ENCODE measurements at places on chromosomes 12 and 14.

GRCh38 chr12:80100591-80100990, 1.3 kb downstream of the OTOGL start:
- DNase-seq: no peak

- DNase-seq: peak; percentile 95
These were observed at the start of gene KCNMB4 for GRCh38 chr12:70365648-70366518. Gene KCNMB4, plus strand, starts transcription at chr12:70366290. Its CDS starts 445 bp downstream, at chr12:70366735.

GRCh38 chr12:21939435-21939834, 1.8 kb downstream of the ABCC9 start:
- peak; percentile 18 for DNase-seq

DNA sequence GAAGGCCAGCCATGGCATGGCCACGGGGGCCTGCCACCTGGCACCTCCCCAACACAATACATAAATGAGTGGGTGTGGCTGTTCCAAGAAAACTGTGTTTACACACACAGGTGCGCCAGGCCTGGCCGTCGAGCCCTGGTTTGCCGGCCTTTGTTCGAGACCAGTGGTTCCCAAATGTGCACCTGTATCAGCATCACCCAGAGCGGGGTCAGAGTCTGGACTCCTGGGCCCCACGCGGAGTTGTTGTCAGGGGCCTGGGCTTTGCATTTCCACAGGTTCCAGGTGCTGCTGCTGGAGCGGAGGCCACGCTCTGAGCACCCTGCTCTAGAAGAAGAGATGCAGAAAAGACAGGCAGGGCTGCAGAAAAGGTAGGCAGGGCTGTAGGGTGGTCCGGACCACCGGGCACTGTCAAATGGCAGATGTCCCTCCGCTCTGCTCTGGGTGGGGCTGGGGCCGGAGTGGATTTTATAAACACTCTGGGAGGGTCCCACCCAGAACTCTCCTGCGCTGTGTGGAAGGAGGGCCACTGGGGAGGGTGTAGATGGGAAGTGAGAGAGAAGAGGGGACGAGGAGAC, 4.2 kb upstream of the ASPG start:
- no peak for DNase-seq

- no peak for DNase-seq
These were observed 25.8 kb downstream of the PLEKHG3 start for GRCh38 chr14:64730061-64730440.

DNA sequence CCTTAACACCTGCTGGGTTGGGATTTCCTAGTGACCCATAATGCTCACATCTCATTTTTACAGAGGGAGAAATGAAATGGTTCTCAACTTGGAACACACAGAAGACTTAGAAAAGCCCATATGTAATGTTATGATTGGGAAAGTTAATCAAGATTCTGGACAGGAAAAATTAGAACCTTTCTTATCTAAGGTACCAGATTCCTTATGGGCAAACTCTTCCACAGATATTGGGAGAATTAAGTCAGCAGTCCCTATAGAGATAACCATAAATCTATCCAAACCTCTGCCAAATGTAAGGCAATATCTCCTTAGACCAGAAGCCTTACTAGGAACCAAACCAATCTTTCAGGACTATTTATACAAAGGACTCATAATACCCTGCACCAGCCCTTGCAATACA, 13.9 kb upstream of the PSMC1 start:
- DNase-seq: no peak

DNA sequence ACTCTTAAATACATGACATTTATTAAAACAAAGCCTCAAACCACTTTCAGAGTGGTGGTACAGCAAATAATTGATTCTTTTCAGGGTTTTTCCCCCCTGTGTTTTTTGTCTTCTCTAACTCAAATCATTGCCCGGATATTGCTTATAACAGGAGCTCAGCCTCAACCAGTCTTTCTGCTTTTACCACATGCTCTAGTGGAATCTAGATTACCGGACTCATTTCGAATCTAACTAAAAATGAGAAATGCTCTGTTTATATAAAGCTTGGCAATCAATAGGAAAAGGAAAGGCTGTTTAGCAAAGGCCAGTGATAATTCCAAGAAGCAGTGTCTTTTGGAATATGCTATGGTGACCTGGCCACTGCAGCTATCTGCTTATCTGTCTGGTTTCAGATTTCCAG, 161.5 kb downstream of the ETV6 start:
- DNase-seq: no peak

- DNase-seq: no peak
These were observed 30.8 kb downstream of the MAX start for GRCh38 chr14:65071544-65071943.

- no peak for DNase-seq
These were observed 209.1 kb downstream of the GRIN2B start for GRCh38 chr12:13772264-13772663.

DNA sequence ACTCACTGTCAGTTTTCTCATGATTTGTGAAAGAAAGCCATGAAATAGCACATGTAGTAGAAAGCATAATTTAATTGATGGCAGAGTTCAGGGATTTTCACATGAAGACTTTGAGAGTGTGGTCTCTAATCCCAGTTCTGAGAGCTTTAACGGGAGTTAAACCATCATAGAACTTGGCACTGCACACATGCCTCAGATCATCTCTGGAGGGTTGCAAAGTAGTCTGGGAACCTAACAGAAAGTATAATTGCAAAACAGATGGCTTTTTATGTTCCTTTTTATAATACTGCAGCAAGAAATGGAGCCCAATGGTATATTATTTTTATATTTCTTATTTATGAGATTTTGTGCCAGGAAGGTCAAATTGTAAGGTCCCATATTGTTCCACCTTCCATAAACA, 77.9 kb downstream of the BHLHE41 start:
- DNase-seq: no peak

DNA sequence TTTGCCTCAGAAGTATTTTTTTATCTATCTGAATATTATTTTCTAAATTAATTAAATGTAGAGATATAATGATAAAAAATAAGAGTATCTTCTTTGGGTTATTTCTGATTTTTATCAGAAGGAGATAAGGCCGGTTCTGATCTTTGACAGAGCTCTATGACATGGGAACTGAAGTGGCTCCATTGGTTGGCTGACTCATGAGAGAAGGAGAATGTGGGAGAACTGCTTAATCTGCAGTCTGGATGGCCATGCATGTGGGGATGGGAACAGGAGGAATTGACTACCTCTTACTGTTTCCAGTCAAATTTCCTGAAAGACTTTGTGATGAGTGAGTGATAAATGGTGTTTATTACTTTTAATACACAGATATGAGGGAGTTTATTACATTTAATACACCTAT, 155.8 kb upstream of the ATP2B1 start:
- DNase-seq: no peak

GRCh38 chr14:95885866-95886265, 9.2 kb downstream of the TUNAR start:
- no peak for DNase-seq

DNA sequence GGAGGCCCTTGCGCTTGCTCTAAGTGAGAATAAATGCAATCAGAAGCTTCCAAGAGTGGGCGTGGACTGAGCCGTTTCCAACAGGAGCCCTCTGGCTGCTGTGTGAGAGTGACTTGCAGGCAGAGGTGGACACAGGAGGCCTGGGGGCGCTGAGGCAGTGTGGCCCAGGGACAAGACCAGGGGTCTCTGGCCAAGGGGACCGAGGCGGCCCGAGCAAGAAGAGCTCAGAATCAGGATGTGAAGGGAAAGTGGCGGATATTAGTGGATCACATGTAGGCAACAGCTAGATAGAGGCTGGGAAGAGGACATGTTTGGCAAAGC, 8.6 kb downstream of the RIMBP2 start:
- no peak for DNase-seq

DNA sequence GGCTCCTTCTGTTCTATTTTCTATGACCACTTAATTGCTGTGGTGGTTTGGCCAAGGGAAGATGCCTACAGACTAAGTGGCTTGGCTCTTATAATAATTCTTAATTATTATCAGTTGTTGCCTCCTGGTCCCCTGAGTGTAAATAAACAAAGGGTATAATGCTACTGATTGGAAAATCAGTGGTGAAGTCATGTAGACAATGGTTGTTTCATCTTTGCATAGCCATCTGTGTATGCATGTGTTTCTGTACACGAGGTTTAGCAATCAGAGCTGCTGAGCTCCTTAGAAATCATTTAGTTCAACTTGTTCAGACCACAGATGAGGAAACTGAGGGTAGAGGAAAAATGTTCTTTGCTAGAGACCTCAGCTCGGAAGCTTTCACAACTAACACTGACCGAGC, 152.2 kb downstream of the STXBP6 start:
- DNase-seq: no peak

- DNase-seq: peak; percentile 72
These were observed 666 bp downstream of the FMNL3 start for GRCh38 chr12:49706351-49707127.

DNA sequence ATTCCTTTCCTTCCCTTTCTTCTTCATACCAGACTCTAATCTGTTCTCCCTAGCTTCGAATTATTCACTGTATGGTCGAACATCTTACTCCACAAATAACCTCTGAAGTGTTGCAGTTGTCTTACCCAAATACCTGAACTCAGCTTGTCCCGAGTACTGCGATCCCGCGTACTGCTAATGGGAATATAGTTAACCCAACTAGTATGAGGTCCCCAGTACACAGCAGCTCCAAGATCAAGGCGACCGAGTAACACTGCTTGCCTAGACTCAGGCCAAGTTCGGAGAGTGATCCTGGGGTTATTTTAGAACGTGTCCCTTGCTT, 462 bp upstream of the ETNK1 start:
- DNase-seq: no peak

DNA sequence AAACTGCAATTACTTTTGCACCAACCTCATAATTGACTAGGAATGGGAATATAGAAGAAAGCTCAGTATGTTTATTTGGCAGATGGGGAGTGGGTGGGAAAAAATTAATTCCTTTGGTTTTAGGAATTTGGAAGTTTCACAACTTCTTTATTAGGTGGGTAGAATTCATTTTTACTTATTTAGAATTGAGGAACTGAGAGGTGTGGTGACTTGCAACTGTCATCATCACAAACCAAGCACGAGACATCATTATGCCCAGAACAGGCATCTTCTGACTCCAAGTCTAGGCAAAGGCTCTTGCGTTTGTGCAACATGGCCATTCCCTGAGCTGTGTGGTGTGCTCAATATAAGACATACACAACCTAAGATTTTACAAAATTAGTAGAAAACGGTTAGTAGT, 380.0 kb downstream of the ATP23 start:
- no peak for DNase-seq

GRCh38 chr12:4206470-4206869, 67.1 kb upstream of the CCND2 start:
- no peak for DNase-seq

DNA sequence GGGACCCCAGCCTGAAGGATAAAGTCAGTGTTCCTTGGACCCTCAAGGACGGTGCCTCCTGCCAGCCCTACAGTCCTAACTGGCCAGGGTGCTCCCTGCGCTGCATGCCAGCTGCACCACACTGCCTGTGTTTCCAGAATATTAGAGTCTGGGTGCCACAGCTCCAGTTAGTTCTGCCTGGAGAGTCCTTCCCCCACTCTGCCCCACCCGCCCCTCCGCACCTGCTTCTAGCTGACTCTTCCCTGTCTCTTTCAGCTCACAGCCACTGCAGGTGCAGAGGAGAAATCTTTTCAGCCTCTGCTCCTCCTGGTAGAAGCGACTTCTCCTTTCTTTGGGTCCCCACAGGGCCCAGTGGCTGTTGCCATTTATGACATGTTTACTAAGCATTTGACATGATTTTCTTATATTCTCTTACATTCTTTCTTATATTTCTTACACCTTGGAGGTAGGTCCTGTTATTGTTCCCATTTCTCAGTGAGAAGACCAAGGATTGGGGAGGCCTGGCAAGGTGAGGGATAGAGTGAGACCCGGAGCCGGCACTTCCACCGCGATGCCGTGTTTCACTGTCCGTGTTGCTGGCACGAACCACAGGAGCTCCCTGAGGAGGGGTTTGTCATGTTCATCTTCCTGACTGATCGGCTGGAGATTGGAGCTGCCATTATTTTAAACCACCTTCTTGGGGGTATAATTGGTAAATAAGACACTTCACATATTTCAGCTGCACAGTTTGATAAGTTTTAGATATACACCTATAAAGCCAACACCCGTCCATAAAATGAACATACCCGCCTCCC, 29.4 kb downstream of the SYNE3 start:
- DNase-seq: no peak

GRCh38 chr14:93888995-93889394, 38.1 kb upstream of the FAM181A start:
- DNase-seq: no peak

GRCh38 chr14:50813544-50813863, 17.5 kb downstream of the NIN start:
- no peak for DNase-seq

DNA sequence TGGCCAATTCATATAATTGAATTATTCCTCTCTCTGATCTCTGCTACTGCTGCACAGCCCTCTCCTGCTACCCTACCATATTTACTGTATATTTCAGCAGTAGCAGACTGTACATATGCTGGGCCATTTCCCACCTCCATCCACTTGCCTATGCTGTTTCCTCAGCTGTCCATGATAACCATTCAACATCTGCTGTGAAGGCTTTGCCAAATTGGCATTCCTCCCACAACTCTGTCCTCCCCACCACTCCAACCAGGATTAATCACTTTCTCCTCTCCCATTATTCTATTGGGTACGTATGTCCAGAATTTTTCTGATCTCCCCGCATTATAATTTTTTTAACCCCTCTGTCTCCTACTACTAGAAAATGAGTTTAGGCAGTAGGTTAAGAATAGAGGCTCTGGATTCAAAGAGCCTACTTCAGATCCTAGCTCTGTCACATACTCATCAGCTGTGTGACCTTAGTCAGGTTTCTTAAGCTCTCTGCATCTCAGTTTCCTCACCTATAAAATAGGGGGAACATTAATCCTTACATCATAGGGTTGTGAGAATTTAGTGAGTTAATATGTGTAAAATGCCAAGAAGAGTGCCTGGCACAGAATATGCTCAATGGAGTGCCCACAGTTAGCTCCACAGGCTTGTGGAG, 123.3 kb downstream of the KICS2 start:
- DNase-seq: no peak

DNA sequence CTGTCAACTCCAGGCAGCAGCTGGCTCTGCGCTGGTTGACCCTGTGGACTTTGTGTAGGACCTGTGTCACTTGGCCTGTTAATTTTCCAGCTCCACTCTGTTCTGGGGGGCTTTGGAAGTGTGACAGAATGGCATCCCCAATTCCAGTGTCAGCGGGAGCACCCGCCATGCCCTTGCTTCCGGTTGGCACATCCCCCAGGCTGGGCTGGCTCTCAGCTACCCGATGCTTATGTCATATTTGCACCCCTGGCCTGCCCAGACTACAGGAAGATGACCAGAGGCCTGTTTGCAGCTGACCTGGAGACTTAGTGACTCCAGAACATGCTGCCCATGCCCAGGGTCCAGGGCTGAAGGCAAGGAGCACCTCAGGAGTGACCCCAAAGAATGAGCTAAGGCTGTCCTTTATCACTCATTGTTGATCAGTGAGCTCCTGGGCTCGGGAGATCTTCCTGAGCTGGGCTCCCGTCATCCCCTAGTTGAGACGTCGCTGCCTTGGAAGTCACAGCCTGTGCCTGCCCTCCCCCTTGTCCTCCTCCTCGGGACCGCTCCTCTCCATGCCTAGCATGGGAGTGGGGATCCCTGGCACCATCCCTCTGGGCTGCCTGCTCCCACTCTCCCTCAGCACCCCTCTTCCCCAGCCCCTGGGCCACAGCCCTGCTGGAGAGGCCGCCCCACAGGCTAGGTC, 163.4 kb upstream of the RTL1 start:
- DNase-seq: no peak

GRCh38 chr12:31796270-31796951, 67.6 kb upstream of the AMN1 start:
- peak; percentile 74 for DNase-seq

- peak; percentile 80 for DNase-seq
These were observed 199.7 kb downstream of the ANO2 start for GRCh38 chr12:5745251-5745888.

GRCh38 chr12:41621291-41621690, 433.2 kb downstream of the PDZRN4 start:
- DNase-seq: no peak

GRCh38 chr12:3075315-3075714, 1.9 kb upstream of the TSPAN9 start:
- no peak for DNase-seq
